ENCODE measurements at places on chromosomes 12 and 14.
A peak's percentile ranks its signal among the peaks of the same experiment; 100 is the strongest.

DNA sequence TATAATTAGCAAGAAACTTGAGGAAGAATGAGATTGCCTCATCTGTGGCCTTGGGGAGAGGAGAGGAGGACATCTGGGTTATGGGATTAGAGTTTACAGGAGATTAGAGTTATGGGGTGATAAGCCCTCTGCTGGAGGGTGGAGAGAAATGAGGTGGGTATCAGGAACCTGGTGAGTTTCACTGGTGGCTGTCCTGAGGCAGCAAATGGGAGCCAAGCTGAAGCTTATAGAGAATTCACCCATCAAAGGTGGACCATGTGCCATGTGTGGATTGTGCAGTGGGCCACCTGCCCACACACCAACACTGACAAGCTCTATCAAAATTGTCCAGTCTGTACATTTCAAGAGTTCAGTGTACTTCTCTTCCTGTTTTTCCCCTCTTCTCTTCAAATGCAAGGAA lies 135.3 kb downstream of the AEBP2 start:
- DNase-seq = no peak

- DNase-seq = no peak
Measured at GRCh38 chr12:54415221-54415929, 3.7 kb downstream of the ITGA5 start.

- DNase-seq = peak; percentile 88
Measured at GRCh38 chr12:49049566-49050224, 10.9 kb downstream of the KMT2D start.

- no peak for DNase-seq
Measured at GRCh38 chr12:53328043-53328435, 6.6 kb upstream of the AAAS start.

GRCh38 chr14:90246936-90247335 lies 9.4 kb upstream of the PSMC1 start:
- DNase-seq = no peak

- no peak for DNase-seq
Measured at GRCh38 chr14:91398707-91399106, 18.9 kb downstream of the CCDC88C start.

DNA sequence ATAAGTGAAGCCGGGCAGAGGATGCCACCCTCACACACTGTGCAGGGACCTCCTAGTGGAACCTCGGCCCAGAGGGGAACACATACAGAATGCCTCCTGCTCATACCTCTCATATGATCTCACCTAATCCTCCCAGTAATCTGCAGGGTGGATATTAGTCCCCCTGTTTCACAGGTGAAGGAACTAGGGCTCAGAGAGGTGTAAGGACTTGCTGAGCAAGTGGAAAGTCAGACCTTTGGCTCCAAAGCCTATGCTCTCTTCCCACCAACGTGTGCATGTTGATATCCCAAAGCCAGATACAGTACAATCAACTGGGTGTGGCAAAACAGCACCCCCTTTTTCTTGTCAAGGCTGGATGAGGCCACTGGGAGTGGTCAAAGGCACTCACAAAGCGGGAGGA lies 4.2 kb downstream of the MYH6 start:
- DNase-seq = no peak

DNA sequence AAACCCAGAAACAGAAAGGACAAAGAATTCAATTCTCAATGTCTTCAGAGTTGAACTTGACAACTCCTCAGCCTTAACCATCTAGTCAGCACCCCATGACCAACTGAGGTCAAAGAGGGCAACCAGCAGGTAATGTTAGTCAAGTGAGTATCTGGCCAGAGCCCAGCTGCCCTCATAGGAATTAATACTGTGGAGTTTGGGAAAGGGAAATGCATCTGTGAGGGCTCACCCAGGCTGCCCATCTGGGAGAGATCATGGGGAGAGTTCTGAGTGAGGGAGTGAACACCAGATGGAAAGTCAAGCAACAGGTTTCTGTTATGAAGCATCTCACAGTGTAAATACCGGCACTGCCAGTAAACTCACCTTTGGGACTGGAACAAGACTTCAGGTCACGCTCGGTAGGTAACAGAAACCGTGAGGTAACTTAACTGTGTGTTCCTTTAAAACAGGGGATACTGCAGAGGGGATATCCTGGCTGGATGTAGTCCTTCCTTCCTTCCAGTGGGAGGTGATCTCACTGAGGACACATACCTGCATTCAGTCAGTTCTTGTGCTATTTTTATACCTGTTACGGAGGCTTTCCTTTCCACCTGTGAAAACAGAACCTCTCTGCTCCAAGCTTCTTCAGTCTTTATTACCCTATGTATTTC lies 94.4 kb downstream of the DAD1 start:
- DNase-seq = no peak

GRCh38 chr12:103100257-103100831 lies 142.9 kb downstream of the ASCL1 start:
- DNase-seq = peak; percentile 2

DNA sequence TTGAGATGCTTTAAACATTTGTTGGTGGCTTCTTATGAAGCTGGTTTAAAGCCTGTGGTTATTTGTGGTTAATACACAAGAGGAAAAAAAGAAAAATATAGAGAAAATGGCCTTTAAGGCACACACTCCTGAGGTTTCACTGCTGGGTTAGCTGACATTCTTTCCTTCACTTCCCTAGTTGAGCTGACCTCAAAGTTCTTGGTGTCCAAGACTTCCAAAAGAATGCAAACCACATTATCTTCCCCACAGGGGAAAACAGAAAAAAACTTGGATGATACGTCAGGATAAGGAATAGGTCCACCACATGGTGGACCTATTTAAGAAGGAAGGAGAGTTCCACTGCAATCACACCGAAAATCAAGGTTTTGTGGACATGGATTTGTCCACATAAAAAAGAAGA lies 94.3 kb downstream of the SLC25A21 start:
- peak; percentile 79 for DNase-seq

DNA sequence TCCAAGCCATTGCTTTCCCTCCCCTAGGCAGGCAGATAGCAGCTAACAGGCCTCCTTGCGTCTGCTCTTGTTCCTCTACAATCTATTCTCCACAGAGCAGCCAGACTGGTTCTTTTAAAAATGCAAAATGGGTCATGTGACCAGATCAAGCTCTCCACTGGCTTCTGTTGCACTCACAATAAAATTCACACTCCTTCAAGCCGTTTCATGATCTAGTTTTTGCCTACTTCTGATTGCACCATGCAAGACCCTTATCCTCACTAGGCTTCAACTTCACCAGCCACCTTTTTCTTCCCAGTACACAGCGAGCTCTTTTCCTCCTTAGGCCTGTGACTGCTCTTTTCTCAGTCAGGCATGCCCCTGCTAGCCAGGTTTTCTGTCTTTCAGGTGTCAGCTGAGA lies 6.1 kb upstream of the KRAS start:
- no peak for DNase-seq

DNA sequence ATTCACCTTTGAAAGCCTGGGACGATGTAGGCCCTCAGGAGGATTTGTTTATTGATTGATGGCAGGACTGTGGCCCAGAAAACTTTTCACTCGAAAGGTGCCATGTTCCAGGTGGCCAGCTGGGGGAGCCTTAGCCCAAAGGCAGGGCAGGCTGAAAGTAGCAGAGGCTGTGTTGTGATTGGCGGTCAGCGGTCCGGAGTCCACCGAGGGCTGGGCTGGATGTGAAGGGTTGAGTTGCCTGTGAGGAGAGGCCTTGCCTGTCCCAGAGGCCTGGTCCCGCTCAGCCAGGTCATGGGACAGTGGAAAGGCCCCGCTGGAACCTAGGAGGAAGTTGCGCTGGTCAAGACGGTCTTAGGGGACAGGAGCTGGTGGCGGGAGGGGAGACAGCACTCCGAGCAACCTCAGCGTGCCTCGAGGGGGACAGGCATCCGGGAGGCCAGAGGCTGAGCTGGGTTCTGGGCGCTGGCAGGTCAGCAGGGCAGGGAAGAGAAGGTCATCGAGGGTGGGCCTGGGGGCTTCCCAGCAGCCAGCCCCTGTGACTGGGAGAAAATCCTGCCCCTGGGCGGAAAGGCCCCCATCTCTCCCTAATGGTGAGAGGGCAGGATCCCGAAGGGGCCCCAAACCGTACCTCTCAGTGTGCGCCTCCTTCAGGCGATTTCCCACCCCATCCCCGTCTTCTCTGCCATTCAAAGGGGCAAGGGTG lies 26.3 kb downstream of the CMA1 start:
- DNase-seq = peak; percentile 38

DNA sequence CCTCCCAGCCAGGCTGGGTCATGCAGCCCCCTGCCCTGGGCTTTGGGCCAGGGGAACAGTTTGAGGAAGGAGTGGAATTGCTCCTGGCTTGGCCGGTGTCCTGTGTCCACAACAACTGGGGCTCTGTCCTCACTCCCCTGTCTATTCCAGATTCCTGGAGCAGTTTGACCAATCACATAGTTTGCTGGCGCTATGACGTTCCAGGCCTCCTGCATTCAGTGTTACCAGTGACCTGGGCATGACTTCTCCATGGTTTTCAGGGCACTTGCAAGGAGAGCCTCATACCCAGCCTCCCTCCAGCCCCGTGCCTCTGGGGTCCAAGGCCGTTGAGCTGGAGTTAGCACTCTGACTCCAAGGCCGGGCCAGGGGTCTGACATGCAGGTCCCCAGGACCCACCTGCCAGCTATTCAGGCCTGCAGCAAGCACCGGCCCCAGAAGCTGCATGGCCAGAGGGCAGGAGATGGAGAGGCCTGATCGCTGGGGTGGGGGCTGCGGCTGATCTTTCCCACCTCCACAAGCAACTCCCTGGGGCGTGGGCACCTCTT lies 34.2 kb downstream of the ISCA2 start:
- DNase-seq = no peak

DNA sequence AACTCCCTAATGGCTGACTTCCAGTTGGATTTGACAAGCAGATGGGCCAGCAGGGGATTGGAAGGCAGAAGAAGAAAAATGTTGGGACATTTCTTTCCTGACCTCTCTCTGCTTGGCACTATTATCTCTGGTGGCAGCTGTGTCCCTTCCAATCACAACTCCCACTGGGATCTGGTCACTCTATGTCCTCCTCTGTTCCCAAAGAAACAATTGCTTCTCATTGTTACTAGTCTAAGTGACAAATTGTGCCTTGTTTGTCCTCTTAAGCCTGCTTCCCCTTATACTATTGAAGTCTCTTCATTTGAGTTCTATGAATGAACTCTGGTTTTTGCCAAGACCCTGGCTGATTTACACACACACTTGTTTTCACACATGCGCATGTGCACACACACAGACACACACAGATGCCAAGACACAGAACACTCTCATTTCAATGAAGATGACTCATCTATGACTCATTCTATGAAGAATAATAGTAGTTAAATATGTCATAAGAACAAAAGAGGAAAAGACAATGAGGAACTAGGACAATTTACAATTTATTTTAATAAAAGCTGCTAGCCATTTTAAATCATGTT lies 83.0 kb upstream of the FAR2 start:
- DNase-seq = peak; percentile 66

- DNase-seq = peak; percentile 64
Measured at GRCh38 chr12:92629349-92630065, 73.3 kb upstream of the PLEKHG7 start.

DNA sequence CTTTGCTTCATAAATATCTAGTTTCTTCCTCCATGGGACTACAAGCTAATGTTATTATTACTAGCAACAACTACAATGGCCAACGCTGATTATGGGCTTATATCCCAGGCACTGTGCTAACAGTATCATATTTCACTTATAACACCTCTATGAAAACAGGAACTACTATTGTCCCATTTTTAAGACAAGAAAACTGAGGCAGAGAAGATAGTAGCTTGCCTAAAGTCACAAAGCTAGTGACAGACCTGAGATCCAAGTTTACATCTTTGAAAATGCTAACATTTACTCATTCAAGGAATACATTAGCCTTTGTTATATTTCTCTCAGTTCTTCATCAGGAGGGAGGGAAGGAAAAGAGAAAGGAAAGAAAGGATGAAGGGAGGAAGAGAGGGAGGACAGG lies 32.8 kb downstream of the GIT2 start:
- DNase-seq = no peak

DNA sequence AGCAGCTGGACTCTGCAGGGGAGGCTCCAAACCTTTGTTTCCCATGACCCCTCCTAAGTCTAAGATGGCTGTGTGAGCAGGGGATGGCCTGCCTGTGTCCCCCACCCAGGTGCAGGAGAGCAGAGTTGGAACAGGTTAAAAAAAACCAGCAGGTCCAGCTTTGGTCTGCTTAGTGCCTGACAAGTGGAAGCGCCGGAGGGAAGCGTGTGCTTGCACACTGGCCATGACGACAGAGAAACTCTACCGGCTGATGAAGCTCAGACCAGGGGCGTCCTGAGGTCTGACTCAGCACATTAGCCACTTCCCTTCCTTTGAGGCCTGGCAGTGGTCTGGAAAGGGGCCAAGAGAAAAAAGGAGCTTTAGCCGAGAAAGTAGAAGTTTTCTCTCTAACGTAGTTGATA lies 280.1 kb downstream of the VRK1 start:
- DNase-seq = peak; percentile 97

GRCh38 chr12:91965781-91966180 lies 179.9 kb downstream of the BTG1 start:
- DNase-seq = no peak

DNA sequence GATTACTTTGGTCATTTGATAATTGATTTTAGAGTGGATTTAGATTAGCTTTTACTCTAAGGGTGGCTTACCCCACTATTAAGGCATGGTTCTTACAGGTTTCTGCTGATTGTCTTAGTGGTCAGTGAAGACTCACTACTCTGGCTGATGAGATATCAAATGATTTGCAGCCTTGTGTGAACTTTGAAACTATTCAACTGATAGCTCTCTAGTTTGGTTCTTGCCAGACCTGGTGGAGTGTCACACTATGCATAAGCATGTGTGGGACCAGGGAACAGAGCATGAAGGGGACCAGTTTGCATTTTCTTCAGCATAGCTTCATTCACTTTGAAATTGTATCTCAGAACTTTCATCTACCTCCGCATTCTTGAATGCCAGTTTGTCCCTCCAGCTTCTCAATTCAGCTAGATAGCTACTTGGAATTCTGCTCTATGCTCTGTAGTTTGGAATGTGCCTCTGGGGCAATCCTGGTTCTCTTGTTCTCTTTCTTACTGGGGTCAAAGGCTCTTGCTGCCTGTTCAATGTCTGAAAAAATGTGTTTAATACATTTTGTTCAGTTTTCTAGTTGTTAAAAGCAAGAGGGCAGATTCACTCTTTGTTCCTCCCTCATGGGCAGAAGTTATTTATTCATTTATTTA lies 12.7 kb downstream of the SCYL2 start:
- peak; percentile 41 for DNase-seq

GRCh38 chr14:53841109-53842099 lies 115.2 kb downstream of the BMP4 start:
- DNase-seq = no peak

Data from astrocyte of the hippocampus (primary cell).